ENCODE measurements at places on chromosomes 16 and 17.

DNA sequence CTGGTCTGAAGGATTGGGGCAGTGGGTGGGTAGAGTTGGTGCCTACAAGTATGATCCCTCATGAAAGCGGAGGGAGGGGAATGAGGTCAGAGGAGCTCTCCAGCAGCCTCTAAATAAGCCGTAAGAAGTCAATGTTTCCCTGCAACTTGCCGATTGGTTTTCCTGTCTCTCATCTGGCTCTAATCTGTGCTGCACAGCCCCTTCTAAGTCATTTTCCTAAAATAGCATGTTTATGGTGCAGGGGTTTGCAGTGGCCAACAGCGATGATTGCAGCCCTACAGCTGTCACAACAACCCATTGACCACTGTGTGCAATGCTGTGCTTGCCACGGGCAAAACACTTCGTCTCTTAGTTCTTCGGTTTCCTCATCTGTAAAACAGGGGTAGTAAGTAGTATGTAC lies 189.2 kb downstream of the PRKCB start:
- no peak for DNase-seq

DNA sequence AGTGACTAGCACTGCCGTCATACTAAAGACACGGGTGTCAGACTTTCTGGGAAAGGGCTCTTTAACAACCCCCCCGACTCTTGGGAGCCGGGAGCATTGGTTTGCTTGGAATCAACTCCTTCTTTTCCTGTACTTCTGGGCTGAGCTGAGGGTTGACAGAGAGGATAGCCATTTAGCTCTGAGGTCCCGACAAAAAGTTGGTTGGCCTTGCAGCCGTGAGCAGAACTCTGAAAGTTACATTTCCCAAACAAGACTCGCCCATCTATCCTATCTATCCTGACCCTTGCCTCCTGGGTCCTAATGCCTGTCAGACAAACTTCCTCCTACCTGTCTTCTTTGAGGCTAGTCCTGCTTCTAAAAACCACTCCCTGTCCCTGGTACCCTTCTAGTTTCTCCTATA lies 460.8 kb upstream of the TOM1L1 start:
- DNase-seq, result no peak

- no peak for DNase-seq
Measured at GRCh38 chr17:50358177-50358576, 12.3 kb downstream of the XYLT2 start.

GRCh38 chr17:82964851-82965341 lies 114.5 kb upstream of the METRNL start:
- DNase-seq, result no peak

DNA sequence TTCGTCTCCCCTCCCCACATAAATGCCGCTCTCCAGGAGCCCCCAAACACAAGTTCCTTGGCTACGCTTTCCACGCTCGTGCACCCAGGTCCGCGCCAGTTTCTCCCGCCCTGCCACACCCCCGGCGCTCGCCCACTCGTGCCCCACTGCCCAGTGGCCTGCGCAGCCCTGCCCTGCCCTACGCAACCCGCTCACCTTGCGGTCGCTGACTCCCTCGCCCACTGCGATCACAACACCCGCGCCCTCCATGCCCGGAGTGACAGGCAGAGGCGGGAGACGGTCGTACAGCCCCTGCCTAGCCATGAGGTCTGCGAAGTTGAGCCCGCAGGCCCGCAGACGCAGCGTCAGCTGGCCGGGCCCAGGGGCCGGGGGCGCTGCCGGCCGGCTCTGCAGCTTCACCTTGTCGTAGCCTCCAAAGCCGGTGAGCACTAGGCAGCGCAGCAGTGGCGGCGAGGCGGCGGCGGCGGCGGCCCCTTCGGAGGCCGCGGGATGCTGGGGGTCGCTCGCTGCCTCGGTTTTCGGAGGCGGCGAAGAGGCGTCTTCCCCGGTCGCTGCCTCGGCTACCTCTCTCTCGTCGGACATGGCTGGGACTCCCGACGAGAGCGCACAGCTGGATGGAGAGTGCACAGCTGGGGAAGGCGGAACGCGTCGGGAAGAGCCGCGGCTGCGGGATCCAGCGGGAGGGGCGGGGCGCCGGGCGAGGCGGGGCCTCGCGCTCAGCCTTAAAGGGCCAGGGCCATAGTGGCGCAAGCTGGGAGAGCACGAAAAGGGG lies at the start of gene VAT1:
Gene VAT1 (minus strand): TSS at position 645 of the 772 bp plus-strand sequence. CDS start 63 bp downstream, at position 582.
- DNase-seq, result peak; percentile 47

- DNase-seq, result peak; percentile 57
Measured at GRCh38 chr17:45221081-45222013, at the start of gene FMNL1. TSS of gene FMNL1 (plus strand) at chr17:45221885. CDS start at chr17:45222125, 240 bp downstream.

DNA sequence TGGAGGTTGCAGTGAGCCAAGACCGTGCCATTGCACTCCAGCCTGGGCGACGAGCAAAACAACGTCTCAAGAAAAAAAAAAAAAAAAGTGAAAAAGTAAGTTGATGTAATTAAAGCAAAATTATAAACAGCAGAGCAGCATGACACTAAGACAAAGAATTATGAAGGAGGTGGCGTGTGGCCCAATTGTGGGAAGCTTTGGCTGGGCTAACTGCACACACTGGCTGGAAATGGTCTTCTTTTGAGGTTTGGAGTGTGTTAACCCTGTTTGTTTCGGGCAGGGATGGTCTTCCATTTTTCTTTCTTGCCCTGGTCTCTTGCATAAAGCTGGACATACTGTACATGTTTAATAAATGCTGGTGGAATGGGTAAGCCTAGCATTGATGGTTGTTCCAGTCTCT lies 54.8 kb downstream of the RAP1GAP2 start:
- DNase-seq, result no peak

- DNase-seq, result peak; percentile 20
Measured at GRCh38 chr16:23874613-23875294, 39.0 kb downstream of the PRKCB start.
